ENCODE measurements at places on chromosomes 3 and 15. TPM values are rescaled to one million over a fixed set of nuclear protein-coding genes. Genes with fewer than 3 reads are reported as not detected.

DNA sequence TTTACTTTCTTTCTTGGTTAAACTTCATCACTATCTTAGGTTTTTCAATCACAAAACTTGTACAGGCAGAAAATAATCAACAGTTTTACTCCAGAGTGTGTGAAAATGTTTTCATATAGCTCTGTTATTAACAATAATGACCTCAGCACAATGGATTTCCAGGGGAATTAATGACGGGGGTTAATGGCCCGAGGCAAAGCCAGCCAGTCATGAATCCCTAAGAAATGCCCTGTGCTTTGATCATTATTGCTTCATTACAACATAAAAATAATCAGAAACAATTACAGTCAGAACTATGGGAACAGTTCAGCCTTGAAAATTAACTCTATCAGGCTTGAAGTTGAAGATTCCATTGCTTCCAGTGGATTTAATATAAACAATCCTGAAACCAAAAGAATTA is 875.4 kb downstream of the ROBO2 start:
- no peak overlapping the region for H3K4me3 ChIP-seq
- DNase-seq: no peak

- H3K4me3 ChIP-seq: no peak overlapping the region
- no peaks in the 10 kb centered on the region for H3K27me3 ChIP-seq
- H3K4me1 ChIP-seq: no peaks in the 10 kb centered on the region
- no peaks in the 10 kb centered on the region for H3K36me3 ChIP-seq
- DNase-seq: no peak
- no peak overlapping the region for H3K27ac ChIP-seq
Observed at GRCh38 chr3:65436580-65436979, 602.1 kb downstream of the MAGI1 start.

DNA sequence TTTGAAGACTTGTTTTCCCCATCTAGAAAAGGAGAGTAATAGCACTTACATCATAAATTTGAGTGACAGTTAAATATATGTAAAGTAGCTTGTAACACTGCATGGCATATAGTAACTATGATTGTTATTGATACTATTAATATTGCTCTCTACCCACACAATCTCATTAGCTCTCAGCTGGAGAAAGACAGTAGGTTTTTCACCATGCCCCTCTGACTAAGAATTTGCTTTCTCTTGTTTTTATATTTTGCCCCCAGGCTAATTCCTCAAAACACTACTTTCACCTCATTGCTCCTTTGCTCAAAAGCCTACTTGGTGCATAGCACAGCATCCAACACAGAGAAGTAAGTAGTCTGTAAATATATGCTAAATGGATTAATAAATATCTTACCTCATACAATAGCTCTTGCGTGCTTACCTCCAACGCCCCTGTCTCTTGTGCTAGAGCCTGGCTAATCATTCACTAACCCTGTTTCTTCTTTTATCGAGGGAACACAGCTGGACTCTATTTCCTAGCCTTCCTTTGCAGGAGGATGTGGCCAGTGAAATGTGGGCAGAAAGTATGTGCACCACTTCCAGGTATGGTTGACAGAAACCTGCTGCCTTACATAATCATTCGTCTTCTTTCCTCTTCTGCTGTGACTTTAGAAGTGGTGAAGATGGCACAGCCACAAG is 190.0 kb downstream of the PLCH1 start:
- no peaks in the 10 kb centered on the region for H3K36me3 ChIP-seq
- no peak overlapping the region for H3K4me3 ChIP-seq
- no peak overlapping the region for H3K27ac ChIP-seq
- H3K4me1 ChIP-seq: peaks cover 28% of the 10 kb centered on the region
- H3K27me3 ChIP-seq: no peaks in the 10 kb centered on the region
- no peak for DNase-seq

- H3K27ac ChIP-seq: peak overlapping the region; percentile 80
- DNase-seq: no peak
- H3K4me1 ChIP-seq: peaks cover 36% of the 10 kb centered on the region
- H3K36me3 ChIP-seq: no peaks in the 10 kb centered on the region
- H3K27me3 ChIP-seq: peaks cover 3% of the 10 kb centered on the region
Observed at GRCh38 chr15:69508659-69509058, 56.0 kb downstream of the RPLP1 start.

- no peak for DNase-seq
- H3K36me3 ChIP-seq: no peaks in the 10 kb centered on the region
- peaks cover 2% of the 10 kb centered on the region for H3K27me3 ChIP-seq
- H3K4me1 ChIP-seq: no peaks in the 10 kb centered on the region
Observed at GRCh38 chr3:54853573-54854404, 74.1 kb downstream of the LRTM1 start.

The PPCDC gene
- polyA plus RNA-seq: 23.1 TPM

The ZNF501 gene
- polyA plus RNA-seq: 1.8 TPM

Data from immature natural killer cell (primary cell).